T-helper 17 cell (primary cell): ENCODE measurements at places on chromosomes 1 and 21.

GRCh38 chr1:14065486-14065885, 365.5 kb downstream of the PRDM2 start:
- no peak for DNase-seq

- no peak for DNase-seq
Observed at GRCh38 chr1:156815307-156815826, 1.3 kb downstream of the SH2D2A start.

DNA sequence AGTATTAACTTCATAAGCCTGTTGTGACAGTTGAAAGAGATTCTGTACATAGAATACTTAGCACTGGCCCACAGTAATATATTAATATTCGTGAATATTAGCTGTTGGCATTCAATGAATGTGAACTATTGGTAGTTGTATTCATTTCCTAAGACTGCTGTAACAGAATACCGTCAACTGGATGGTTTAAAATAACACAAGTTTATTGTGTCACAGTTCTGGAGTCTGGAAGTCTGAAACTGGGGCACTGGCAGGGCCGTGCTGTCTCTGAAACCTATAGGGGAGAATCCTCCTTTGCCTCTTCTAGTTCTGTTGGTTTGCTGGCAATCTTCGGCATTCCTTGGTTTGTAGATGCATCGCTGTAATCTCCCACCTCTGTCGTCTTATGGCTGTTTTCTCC, 47.5 kb downstream of the OLFML3 start:
- DNase-seq = no peak

DNA sequence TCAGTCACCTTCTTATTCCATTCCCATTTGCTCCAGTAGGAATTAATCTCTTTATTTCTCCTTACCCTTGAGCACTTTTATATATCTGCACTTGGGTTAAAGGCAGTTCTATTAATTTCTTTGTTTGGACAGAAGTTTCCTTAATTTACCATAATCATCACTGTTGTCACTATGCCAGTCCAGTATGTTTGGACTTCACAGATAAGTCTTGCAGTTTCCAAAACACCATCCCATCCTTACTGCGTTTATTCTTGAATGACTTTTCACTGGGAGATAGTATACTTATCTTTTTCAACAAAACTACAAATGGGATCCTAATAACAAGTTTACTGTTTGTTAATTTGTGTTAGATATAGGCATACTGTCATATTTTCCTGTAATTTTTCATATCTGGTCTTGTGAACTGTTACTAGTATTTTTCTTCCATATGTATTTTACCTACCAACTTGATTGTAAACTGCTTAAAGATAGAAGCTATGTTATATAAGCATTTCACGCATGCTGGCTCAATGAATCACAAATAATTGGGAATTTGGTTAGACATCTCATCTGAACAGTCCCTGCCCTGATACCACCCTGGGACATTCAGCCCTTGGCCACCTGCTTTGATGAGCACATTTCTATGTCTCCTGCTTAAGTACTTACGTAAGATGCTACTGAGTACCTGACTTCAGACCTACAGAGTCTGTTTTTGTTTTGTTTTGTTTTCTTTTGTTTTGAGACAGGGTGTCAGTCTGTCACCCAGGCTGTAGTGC, 78.2 kb downstream of the OLFML2B start:
- DNase-seq = no peak

DNA sequence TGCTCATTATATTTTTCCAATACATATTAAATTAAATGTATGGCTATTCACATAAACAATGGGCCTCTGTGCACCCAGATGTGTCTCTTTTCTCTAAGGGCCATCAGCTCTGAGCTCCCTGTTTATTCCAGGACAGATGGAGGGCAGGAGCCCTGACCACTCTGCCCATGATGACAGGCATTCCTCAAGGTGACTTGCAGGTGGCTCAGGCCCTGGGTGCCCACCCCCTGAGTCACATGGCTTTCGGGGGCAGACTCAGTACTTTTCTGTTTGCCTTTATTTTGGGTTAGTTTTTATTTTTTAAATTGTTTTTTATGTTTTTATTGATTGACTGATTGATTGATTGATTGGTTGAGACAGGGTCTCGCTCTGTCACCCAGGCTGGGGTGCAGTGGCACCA, 6.4 kb upstream of the LRP8 start:
- no peak for DNase-seq

DNA sequence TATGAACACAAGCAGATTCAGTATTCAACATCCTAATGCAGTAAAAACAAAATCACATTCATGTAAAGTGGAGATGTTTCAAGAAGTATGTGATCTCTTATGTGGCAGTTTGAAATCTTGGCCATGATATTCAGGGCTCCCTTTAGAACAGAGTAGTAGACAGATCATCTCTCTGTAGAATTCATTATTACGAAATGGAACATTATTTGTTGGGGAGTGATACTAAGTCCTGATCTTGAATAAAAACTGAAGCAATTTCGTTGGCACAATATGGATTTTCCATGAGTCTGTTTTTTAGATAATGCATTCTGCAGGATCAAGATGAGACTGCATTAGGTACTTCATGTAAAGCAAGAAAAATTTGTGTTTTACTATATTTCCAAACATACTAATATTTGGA, 264.4 kb upstream of the NRIP1 start:
- DNase-seq = no peak

DNA sequence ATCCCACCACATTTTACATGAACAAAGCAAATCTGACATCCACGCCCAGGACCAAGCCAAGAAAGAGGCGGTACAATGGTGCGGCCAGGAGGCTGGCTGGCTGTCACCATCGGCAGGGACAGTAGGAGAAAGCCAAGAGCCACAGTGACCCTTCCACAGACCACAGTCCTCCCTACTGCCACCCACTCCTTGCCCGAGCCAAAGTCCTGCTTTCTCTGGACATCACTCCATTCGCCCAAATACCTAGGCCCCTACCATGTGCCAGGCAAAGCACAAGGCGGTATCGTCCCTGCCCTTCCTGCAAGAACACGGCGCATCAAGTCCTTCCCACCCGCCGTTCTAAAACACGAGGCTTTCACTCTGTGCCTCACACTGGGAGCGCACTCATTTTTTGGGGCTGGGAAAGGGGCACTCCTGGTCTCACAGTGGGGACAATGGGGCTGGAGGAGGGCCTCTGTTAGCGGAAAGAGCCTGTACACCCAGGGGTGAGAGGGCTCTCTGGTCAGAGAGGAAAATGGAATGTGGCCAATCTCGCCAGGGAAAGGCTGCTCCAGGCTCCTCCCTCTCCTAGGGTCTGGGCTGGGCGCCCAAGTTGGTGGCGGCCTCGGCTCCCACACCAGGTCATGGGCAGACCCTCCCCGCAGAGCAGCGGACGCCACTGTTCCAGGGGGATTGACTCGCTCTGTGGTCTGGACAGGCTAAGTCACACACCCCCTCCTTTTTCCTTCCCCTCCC, 26.5 kb downstream of the SSBP3 start:
- DNase-seq = no peak

GRCh38 chr21:32979598-32980268, 46.0 kb upstream of the OLIG2 start:
- DNase-seq = no peak
